ENCODE measurements at places on chromosomes 3 and 15.
A peak's percentile ranks its signal among the peaks of the same experiment; 100 is the strongest.

GRCh38 chr3:12506201-12506709 is 22.0 kb downstream of the TSEN2 start:
- no peak for DNase-seq
- no peak overlapping the region for H3K4me3 ChIP-seq
- no peaks in the 10 kb centered on the region for H3K27me3 ChIP-seq
- H3K4me1 ChIP-seq = no peaks in the 10 kb centered on the region
- no peak overlapping the region for H3K27ac ChIP-seq

DNA sequence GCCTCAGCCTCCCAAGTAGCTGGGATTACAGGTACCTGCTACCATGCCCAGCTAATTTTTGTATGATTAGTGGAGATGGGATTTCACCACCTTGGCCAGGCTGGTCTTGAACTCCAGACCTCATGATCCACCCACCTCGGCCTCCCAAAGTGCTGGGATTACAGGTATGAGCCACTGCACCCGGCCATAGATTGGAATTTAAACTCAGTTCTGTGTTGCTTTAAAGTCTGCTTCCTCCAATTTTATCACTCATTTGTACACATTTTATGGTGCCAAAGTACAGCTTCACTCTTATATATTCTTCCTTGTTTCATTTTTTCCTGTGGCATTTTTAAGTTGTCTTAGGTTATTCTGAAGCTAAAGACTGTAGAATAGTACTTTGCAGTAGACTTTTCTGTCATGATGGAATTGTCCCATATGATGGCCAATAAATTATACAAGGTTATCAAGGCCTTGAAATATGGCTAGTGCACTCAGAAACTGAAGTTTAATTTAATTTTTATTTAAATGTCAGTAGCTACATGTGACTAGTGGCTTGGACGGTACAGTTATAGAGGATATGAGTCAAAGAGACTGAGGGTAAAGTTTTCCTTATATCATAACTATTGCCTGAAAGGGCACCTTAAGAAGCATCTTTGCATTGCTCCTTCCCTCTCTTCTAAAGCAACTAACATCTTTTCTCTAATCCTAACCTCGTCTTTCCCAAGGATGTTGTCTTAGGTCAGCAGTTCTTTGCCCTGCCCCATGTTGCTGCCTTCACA is 28.1 kb downstream of the ATP11B start:
- peaks cover 6% of the 10 kb centered on the region for H3K36me3 ChIP-seq
- H3K27me3 ChIP-seq = no peaks in the 10 kb centered on the region
- H3K27ac ChIP-seq = no peak overlapping the region
- DNase-seq = no peak

DNA sequence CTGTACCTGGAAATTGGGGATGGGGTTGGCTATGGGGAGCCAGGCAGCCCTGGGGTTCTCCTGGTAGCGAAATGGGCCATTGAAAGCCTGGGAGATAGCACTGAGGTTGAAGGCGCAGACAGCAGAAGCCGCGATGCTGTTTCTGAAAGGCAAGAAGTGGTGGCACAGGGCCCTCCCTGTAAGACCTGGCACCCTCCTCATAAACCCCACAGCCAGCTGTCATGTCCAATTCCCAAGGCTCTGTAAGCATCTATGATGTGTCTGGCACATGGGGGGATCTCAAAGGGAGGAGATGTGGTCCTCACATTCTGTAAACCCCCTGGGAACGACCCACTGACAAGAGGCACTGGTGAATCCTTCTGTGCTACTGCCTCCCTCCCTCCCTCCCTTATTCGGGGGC is 104.0 kb downstream of the SEMA5B start:
- H3K27ac ChIP-seq = no peak overlapping the region
- peak; percentile 23 for DNase-seq
- H3K4me3 ChIP-seq = no peak overlapping the region
- H3K27me3 ChIP-seq = peaks cover 50% of the 10 kb centered on the region

- no peaks in the 10 kb centered on the region for H3K36me3 ChIP-seq
- no peak overlapping the region for H3K27ac ChIP-seq
- H3K4me3 ChIP-seq = no peak overlapping the region
Measured at GRCh38 chr3:124082343-124082742, 90.4 kb upstream of the ROPN1 start.

GRCh38 chr3:69296995-69297394 is 88.9 kb downstream of the FRMD4B start:
- no peak for DNase-seq
- no peak overlapping the region for H3K27ac ChIP-seq
- no peaks in the 10 kb centered on the region for H3K4me1 ChIP-seq
- H3K36me3 ChIP-seq = peaks cover 73% of the 10 kb centered on the region

DNA sequence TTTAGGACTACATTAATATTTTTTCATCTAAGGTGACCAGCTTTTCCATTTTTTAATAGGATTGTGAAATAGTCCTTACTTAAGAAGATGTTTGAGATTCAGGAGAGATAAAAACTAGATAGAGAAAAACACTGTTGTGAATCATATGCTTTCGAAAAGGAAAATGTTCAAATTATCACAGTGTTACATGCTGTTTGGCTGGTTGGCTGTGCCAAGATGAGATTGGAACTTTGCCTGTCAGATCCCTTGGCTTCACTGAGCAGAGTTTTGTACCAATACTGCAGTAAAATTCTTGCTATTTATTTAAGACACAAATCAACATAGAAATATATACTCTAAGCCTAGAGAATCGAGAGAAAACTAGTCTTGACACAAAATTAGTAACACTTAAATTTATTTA is 117.2 kb downstream of the OXSM start:
- H3K27ac ChIP-seq = no peak overlapping the region
- H3K27me3 ChIP-seq = no peaks in the 10 kb centered on the region
- no peak for DNase-seq
- no peaks in the 10 kb centered on the region for H3K36me3 ChIP-seq
- H3K4me1 ChIP-seq = no peaks in the 10 kb centered on the region

DNA sequence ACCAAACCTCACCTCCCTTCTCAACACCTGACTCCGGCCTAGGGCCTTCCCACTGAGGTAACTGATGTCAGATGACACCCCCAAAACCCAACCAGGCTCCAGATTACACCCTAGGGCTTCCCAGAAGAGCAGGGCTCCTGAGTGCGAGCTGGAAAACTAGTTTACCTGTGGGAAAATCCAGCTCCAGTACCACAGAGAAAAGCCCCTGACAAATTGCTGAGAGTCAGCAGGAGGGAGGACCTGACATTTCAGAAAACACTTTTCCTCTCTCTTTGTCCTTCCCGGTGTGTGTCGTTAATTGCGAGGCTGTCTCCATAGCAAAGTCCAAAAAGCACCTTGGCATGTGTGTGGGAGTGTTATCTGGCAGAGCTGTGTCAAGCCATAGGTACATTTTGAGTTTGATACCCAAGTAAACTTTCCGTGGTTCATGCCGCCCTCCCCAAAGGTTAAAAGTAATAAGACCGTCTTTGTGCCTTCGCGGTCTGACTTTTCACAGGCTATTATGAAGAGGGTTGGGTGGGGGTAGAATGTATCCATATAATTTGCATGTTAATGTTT is 79.8 kb upstream of the FNDC3B start:
- H3K4me3 ChIP-seq = no peak overlapping the region
- no peaks in the 10 kb centered on the region for H3K27me3 ChIP-seq
- peaks cover 3% of the 10 kb centered on the region for H3K4me1 ChIP-seq

DNA sequence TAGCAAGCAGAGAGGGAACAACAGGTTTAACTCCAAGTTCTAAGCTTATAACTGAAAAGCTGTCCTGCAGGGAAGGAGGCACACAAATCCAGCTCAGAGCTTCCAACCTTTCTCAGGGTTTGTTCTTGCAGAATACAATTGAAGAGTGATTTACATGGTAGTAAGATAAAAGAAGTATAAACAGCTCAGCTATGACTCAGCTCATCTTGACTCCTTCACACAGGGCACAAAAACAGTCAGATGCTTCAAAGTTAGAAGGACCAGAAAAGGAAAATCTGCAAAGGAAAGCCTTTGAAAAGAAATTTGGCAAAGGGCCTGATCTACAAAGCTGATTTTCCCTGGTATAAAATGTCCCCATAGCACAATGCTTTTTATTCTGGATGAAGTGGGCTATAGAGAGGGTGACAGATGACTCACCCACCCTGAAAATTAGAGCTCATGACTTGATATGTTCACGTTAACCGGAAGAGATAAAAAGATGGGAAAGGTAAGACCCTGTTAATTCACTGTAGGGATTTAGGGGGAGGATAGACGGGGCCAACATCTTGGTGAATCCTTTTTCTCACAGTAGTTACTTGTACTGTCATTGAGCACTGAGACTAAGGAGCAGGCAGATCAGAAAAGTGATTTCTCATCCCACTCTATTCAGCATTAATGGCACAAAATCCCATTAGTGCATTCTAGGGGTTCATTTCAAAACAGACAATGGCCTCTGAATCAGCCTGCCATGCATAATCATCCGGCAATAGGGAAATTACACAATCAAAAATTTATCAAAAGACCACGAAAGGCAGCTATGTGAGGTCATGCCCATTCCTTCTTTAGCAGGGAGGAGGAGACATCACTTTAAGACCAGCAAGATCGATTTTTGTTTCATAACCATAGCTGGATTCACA is 143.5 kb downstream of the GAP43 start:
- no peak overlapping the region for H3K27ac ChIP-seq
- no peaks in the 10 kb centered on the region for H3K27me3 ChIP-seq
- H3K4me3 ChIP-seq = no peak overlapping the region
- no peak for DNase-seq
- no peaks in the 10 kb centered on the region for H3K4me1 ChIP-seq

DNA sequence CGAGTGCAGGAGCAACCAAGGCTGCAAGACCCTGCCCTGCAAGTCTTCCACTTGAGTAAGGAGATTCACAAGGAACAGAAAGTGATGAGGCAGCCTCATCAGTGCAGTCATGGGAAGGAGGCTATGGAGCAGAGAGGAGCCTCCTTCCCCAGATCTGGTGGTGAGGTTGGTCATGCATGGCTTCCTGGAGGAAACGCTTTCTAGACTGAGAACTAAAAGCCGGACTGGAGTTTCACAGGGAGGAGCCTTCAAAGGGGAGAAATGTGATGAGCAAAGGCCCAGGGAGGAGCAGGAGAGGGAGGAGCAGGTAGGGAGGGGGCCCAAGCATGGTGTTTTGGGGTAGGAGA is 139.9 kb downstream of the SRGAP3 start:
- H3K27ac ChIP-seq = no peak overlapping the region
- no peak overlapping the region for H3K4me3 ChIP-seq
- no peaks in the 10 kb centered on the region for H3K4me1 ChIP-seq
- H3K27me3 ChIP-seq = no peaks in the 10 kb centered on the region
- no peaks in the 10 kb centered on the region for H3K36me3 ChIP-seq

GRCh38 chr3:99330281-99330680 is 308.1 kb upstream of the COL8A1 start:
- H3K36me3 ChIP-seq = no peaks in the 10 kb centered on the region
- no peak overlapping the region for H3K27ac ChIP-seq
- DNase-seq = no peak
- no peaks in the 10 kb centered on the region for H3K4me1 ChIP-seq

- H3K36me3 ChIP-seq = no peaks in the 10 kb centered on the region
- DNase-seq = no peak
- H3K27me3 ChIP-seq = no peaks in the 10 kb centered on the region
- H3K4me3 ChIP-seq = no peak overlapping the region
- H3K4me1 ChIP-seq = no peaks in the 10 kb centered on the region
- no peak overlapping the region for H3K27ac ChIP-seq
Measured at GRCh38 chr15:39828374-39828931, 45.8 kb upstream of the FSIP1 start.

DNA sequence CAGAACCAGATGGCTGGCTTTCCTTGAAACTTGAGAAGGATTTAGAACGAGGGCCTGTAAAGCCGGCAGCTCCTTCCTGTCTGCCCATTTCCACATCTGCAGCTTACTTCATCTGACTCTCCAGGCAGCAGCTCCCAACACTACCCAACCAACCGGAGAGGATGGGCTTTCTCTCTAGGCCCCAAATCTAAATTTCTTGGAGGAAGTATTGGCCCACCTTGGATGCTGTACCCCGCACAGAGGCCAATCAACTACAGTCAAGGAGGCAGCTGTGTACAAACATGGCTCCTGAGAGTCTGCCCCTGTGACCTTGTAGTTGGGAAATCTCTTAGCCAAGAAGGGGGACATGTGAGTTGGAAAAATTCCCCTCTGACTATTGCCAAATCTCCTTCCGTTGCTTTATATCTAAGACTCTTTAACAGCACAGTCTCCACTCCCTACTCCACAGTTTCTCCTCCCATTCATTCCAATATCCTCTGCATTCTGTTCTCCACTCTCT is 8.0 kb upstream of the ACAP2 start:
- no peaks in the 10 kb centered on the region for H3K36me3 ChIP-seq
- no peak overlapping the region for H3K4me3 ChIP-seq
- H3K4me1 ChIP-seq = peaks cover 3% of the 10 kb centered on the region
- no peak overlapping the region for H3K27ac ChIP-seq
- no peaks in the 10 kb centered on the region for H3K27me3 ChIP-seq

- peaks cover 88% of the 10 kb centered on the region for H3K27me3 ChIP-seq
- no peak overlapping the region for H3K27ac ChIP-seq
- peaks cover 20% of the 10 kb centered on the region for H3K4me1 ChIP-seq
- no peaks in the 10 kb centered on the region for H3K36me3 ChIP-seq
Measured at GRCh38 chr3:181727341-181728032, 15.8 kb downstream of the SOX2 start.

DNA sequence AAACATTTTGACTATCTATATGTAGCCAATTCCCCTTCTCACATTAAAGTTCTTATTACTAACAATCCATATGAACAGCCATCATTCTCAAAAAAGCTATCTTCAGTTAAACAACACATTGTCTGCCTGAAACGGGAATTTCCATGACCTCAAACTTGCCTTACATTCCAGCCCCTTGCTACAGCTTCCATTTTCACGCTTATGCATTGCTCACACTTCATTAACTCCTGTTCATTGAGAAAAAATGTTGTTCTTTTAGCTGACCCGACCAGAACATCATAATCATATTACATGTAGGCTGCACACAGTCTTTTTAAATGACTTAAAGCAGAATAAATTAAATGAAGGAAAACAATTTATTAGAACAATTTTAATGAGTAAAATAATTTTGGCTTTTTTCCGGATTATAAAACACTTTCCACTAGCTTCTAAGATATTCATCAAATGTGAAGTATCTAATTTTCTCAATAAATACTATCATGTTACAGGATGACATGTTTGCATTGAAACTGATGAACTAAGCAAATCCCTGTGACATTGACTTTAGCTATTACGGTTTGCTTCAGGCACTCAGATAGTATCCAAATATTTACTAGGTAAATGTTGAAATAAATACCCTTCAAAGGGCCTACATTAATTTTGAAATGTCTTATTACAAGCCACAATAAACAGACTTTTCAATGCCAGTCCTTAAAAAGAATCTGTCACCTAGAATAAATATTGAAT is 49.9 kb downstream of the P3H2 start:
- no peaks in the 10 kb centered on the region for H3K27me3 ChIP-seq
- H3K36me3 ChIP-seq = no peaks in the 10 kb centered on the region
- H3K4me1 ChIP-seq = peaks cover 33% of the 10 kb centered on the region
- DNase-seq = no peak
- no peak overlapping the region for H3K4me3 ChIP-seq

- H3K27ac ChIP-seq = no peak overlapping the region
- peaks cover 16% of the 10 kb centered on the region for H3K4me1 ChIP-seq
- DNase-seq = peak; percentile 57
- H3K36me3 ChIP-seq = no peaks in the 10 kb centered on the region
Measured at GRCh38 chr3:147391781-147392624, 14.3 kb downstream of the ZIC4 start.

- H3K4me3 ChIP-seq = no peak overlapping the region
- DNase-seq = no peak
- H3K4me1 ChIP-seq = peaks cover 27% of the 10 kb centered on the region
- H3K36me3 ChIP-seq = peaks cover 23% of the 10 kb centered on the region
- no peak overlapping the region for H3K27ac ChIP-seq
Measured at GRCh38 chr3:183375787-183376186, 52.6 kb downstream of the MCF2L2 start.

GRCh38 chr3:22453906-22454535 is 703.0 kb upstream of the ZNF385D start:
- no peak overlapping the region for H3K27ac ChIP-seq
- DNase-seq = no peak
- no peaks in the 10 kb centered on the region for H3K4me1 ChIP-seq
- no peak overlapping the region for H3K4me3 ChIP-seq
- no peaks in the 10 kb centered on the region for H3K27me3 ChIP-seq
- no peaks in the 10 kb centered on the region for H3K36me3 ChIP-seq

Data from spleen (tissue), 13 donors.